ENCODE measurements at places on chromosomes 2 and 18.

- no peak for DNase-seq
These were observed 608.2 kb upstream of the NETO1 start for GRCh38 chr18:73476031-73476430.

- DNase-seq: no peak
These were observed 98.0 kb upstream of the ZSWIM2 start for GRCh38 chr2:186946896-186947467.

DNA sequence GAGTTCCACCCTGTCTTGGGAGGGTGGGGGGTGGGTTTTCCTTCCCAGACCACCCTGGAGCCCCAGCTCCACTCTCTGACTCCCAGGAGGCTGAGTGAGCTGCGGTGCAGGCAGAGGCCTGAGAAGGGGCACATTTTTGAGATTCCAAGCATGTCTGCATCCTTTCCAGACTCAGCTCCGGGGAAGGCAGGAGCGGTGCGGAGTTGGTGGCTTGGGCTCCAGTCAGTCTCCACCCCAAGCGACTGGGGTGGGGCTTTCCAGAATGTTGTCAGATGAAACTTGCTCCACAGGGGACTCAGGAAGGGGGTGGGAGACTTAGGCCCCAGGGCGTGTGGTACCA is 44.2 kb upstream of the HS6ST1 start:
- no peak for DNase-seq

DNA sequence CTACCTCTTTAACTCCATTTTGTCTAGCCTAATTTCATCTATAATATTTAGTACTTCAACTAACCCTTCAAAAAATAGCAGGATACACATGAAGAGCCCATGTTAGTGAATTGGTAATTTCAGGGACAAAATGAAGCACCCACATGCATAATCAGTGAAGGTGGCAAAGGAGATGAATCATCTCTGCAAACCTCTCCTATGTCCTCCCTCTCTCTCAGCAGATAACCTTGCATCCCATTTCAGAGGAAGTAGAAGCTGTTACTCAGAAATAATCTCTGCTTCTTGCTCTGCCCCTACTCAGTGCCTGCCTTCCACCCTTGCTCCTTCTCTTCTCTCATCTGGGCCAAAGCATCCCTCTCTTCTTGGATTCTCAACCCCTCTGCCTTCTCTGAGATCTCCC is 60.2 kb upstream of the CAVIN2 start:
- no peak for DNase-seq

- no peak for DNase-seq
These were observed 449.5 kb upstream of the PKDCC start for GRCh38 chr2:41598161-41598894.

Data from CD14-positive monocyte (primary cell).